ENCODE measurements at places on chromosomes 1 and 21.

DNA sequence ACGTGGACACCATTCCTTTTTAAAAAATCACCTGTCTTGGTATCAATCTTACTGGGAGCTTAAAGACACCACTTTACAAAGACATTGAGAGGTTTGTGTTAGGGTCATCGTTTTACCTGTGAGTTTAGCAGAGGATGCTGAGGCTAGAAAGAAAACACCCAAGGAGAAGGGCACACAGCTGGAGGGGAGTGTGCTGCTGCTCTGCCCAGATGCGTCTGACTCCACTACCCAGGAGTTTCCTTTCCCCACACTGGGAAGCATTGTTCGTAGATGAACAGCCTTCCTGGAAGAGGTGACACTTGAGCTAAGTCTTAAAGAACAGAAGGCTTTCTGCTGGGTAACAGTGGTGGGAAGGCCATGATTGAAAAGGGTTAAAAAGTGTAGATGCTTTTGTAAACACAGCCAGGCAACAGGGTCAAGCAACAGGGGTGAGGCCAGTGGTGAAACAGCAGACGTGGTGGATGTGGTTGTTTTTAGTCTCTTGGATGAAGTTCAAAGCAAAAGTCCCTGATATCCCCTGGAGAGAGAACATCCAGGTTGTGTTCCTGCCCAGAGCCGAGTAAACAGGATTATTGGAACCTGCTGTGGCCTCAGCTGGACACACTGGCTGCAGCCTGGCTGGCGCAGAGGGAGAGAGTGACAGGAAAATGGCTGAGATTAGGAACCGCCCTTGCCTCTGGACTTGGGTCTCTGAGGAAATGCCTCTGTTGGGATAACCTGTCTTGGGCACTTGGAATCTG lies 198.6 kb upstream of the JUN start:
- DNase-seq = no peak

GRCh38 chr1:47424336-47424982 lies 8.4 kb downstream of the FOXE3 start:
- peak; percentile 48 for DNase-seq

DNA sequence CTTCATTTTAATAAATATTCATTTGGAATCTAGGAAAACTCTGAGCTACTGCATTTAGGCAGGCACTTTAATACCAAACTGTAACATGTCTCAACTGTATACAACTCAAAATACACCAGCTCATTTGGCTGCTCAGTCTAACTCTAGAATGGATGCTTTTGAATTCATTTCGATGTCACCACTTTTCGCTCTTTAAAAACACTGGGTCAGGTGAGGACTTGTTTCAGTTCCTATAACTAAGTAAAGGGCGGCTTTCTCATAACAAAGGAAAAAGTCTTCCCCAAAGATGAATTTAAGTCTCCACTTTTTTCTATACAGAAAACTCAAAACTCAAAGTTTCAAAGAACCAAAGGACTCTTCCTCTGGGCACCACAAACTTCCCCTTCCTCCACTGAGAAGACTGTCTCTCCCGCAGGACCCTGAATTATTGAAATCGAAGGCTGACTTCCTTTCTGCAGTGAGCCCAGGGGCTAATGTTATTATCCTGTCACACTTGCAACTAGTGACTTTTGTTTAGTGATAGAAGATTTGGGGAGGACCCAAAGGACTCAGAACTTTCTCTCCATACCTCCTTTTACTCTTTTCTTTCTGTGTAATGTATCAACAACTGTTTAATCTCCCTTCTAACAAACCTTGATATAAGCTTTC lies 9.7 kb upstream of the DHX9 start:
- no peak for DNase-seq

DNA sequence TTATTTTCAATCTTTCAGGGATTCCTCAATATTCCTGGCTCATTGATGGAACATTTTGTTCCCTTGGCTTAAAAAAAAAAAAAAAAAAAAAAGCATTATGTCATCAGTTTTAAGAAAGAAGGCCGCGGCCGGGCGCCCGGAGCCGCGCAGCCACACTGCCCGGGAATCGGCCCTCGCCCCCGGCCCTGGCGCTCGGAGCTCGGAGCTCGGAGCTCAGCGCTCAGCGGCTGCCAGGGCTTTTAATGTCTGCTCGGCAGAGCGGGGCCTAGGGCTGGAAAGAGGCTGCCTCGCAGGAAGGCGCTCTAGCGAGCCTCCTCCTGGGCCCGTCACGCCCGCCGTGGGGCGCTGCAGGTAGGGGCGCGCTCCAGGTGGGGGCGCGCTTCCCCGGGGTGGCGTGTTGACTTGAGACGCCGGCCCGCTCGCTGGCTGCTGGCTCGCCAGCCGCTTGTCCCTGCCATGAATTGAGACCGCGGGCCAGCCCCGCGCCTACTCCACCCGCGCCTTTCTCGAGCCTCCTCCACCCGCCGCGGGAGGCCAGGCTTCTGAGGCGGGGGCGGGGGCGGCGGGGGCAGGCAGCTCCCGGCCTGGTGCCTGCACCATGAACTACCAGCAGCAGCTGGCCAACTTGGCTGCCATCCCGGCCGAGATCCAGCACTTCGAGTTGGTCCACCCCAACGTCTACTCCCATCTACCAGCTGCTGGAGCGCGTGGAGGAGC lies 5.4 kb upstream of the TDRD5 start:
- DNase-seq = peak; percentile 13

GRCh38 chr1:73789965-73790364 lies 408.0 kb downstream of the LRRIQ3 start:
- no peak for DNase-seq

DNA sequence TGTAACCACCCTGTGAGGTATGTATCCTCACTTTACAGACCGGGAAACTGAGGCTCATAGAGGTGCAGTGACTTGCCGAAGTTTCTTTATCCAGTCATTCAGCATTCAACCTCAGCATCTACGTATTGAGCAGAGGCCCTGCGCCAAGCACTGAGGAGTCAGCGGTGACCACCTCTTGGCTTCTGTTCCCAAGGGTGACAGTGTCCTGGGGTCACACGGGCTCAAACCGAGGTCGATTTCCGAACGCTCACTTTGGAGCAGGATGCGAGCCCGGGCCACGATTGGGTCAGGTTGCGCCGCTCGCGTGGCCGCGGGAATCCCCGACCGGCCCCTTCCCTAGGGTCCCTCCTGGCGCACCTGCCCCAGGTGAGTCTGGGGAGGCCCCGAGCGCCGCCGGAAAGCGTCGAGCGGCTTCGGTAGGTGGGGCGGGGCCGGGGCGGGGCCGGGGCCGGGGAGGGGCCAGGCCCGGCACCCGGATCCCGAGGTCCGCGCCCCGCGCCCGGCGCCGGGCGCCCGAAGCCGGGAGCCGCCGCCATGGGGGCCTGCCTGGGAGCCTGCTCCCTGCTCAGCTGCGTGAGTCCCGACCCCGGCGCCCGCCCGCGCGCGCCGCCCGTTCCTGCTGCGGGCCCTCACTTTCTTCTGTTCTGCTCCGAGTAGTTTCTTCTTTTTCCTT lies at the start of gene SERINC2:
Gene SERINC2, plus strand, starts transcription at position 482 of the 673 bp plus-strand sequence. Its CDS starts 53 bp downstream, at position 535.
- no peak for DNase-seq

- DNase-seq = no peak
Measured at GRCh38 chr1:14866911-14867612, 268.6 kb downstream of the KAZN start.

GRCh38 chr1:222750651-222751050 lies 13.6 kb downstream of the FAM177B start:
- DNase-seq = no peak

- DNase-seq = no peak
Measured at GRCh38 chr1:236724049-236724448, 37.8 kb downstream of the ACTN2 start.

DNA sequence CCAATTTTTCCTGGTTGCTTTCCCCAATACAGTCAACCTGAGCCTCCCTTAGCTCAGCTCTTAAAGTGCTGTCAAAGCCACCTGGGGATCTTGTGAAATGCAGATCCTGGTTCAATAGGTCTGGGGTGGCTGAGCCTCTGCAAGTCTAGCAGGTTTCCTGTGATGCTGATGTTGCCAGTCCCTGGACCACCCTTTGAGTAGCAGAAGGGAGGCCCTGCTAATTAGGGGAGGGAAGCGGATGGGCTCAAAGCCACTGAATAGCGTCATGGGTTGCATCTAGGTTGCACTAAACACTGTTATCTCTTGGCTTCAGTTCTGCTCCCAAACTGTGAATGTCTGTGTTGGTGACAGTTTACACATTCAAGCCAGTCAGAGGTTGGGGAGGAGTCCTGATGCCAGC lies 127.2 kb downstream of the KAZN start:
- no peak for DNase-seq

- DNase-seq = no peak
Measured at GRCh38 chr21:42153046-42153686, 65.8 kb upstream of the ABCG1 start.

GRCh38 chr1:162070825-162071224 lies 1.3 kb downstream of the NOS1AP start:
- DNase-seq = no peak

DNA sequence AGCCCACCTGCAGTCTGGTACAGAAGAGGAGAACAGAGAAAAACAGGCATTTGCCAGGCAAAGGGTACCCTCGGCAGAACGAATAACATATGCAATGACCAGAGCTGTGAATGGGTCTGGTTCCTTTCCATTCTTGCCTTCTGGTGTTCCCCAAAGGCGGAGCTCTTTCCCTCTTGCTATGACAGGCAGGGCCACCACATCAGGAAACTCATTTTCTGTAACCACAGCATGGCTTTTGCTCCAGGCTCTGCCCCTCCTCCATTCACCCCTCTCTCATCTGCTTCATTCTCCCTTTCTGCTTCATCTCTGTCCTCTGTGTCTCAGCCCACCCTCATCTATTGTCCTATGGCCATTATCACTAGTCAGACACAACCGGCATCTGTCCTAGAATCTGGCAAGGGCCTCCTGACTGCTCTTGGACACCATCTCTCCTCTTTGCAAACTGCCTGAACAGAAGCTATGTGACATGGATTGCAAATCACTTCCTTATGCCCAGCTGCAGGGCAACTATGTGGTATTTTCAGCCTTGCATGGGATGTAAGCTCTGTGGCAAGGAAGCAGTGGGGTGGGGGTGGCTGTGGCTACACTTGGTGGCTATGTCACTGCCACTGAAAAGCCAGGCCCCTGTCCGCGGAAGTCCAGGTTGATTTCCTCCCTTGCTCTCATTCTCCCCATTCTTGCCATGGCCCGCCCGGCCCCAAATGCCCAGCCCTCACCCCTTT lies 78.8 kb upstream of the ABCD3 start:
- peak; percentile 28 for DNase-seq

- DNase-seq = no peak
Measured at GRCh38 chr1:230421481-230421880, 4.7 kb downstream of the PGBD5 start.

DNA sequence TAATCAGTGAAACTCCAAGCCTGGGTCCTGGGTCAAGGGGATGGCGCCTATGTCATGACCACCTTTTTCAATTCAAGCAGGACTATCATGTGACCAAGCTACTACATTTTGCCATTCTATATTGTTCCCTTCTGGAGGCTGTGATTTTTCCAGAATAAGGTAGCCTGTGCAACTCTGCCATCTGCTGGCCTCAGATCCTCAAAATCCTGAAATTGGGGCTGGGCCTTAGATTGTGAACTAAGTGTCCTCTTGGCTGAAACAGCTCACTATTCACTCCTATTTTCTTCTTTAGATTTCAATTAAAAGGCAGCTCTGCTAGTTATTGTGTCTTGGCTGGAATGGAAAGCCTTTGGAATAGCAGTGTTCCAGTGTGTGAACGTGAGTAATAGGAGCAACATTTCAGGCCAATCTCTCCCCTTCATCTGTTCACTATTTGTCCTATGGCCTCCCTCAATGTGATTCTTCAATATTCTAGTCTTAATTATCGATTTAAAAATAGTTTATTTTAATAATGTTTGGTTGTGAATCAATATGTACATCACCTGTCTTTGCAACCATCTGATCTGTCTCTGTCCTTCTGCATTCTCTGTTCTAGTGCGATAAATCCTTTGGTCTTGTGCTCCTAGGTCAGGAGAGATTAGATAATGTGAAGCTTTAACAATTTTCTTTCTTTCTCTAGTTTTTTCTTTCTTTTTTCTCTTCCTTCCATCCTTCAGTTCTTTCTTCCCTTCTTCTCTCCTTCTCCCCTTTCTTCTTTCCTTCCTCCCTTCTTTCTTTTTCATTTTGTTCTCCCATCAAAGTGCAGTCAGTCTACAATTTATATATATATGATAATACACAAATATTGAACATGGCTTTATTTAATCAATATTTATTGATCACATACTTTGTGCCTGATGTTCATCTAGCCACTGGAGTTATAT lies 69.8 kb downstream of the CR1 start:
- peak; percentile 73 for DNase-seq

DNA sequence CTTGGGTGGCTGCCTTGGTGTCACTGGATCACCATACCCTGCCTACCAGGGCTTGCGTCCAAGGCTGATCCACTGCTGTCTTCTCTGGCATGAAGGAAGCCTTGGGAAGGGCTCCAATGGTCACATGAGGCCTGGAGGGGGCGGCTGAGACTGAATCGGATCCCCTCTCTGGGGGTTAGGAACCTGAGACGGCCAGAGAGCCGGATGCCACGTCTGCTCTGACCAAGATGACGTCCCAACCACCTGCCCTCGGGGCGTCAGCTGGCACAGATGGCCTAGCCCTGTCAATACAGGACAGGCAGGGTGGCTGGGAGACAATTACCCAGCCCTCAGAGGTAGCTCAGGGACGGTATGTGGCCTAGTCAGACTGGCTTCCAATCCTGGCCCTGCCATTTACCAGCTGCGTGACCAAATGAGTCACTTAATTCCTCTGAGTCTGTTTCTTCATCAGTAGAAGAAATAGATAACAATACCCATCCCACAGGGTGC lies 5.4 kb downstream of the TRIM62 start:
- DNase-seq = peak; percentile 61

- no peak for DNase-seq
Measured at GRCh38 chr21:38721958-38722357, 83.8 kb upstream of the ETS2 start.

DNA sequence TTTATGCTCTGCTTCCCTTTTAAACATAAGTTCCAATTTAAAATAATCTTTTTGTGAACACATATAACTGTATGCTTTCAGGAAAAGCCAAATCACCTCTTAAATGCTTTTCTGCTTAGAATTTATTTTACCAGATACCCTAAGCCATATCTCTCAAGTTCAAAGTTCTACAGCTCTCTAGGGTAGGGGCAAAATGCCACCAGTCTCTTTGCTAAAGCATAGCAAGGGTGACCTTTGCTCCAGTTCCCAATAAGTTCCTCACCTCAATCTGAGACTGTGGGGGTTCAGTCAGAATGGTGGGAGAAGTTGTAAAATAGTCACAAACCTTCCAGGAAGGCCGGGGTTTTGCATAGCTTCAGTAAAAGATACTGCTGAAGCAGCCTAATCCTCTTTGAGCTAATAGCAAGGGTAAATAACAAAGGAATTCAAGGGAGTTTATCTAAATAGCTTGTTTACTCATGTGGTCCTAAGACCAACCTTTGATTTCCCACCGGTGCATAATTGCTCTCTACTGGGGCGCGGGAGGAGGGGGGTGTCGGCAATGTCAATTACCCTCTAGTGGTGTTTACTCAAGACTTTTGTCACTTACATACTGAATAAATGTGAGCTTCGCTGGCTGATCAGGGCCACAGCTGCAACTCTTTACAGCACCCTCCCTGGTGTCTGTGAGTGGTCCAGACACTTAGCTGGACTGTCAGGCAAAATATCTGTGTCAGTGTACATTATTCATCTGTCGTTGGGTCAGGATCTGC lies 1376.2 kb downstream of the NCAM2 start:
- DNase-seq = no peak

Data from pons (tissue), 1 donor.